Esophagus squamous epithelium (tissue), 5 donors: ENCODE measurements at places on chromosomes 7 and 10.

GRCh38 chr10:12387561-12388210 is 38.3 kb downstream of the CAMK1D start:
- no peak for DNase-seq

DNA sequence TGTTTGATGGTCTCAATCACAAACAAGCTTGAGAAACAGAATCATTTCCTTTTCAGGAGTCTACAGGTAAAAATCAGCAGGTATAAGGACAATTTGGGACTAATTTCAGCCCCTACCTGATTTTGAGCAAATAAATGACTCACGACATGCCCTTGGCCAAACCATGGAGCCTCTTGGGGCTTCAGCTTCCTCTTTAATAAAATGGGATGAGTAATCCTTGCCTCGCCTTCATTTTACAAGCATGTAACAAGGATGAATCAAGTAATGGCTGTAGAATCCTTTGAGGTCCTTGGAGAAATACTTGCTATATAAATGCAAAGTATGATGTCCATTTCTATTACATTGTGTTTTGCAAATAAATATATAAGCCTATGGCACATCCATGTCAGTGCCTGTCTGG is 212.8 kb upstream of the PODXL start:
- DNase-seq = no peak

DNA sequence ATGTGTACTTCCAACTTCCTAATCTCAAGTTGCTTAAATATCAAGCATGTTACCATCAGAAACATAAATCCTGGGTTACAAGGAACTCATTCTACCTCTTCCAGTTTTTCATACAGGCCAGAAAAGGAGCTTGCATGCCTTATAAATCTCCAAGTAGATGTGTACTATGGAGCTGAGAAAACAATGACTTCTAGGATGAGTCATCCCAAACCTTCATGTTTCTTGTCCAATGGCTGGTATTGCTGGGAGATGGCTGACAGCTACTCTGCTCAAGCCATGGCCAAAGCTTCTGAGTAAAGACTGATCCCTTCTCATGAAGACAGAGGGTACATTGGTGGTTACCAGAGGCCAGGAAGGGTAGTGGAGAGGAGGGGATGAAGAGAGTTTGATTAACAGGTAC is 8.6 kb downstream of the RAPGEF5 start:
- DNase-seq = no peak

DNA sequence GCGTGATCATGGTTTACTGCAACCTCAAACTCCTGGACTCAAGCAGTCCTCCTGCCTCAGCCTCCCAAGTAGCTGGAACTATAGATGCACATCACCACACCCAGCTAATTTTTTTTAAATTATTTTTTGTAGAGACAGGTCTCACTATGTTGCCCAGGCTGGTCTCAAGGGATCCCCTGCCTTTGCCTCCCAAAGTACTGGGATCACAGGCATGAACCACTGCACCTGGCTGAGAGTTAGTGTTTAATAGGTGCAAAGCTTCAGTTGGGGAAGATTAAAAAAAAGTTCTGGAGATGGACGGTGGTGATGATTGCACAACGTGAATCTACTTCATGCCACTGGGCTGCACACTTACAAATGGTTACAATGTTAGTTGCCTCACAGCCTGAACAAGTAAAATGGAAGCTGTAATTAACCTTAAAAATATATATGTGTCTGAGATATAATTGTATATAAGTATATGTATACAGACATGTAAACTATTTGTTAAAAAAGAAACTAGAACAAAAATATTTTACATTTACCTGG is 106.4 kb upstream of the ZNF438 start:
- no peak for DNase-seq

DNA sequence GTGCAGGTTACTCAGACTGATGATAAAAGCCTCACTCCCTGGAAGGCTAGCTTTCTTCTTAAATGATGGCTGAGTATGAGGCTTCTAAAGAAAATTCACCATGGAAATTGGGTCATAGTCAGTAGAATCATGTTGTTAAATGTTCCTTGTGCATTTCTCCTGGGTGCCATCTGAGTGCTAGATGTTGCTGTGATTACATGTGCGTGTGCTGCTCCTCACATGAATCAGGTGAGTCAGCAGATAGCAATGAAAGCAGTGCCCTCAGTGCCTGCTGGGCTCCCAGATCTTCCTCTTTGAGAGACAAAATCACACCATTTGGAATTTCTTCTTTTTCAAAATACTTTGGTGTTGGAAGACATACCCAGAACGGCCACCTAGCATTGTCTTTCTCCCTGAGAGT is 331.7 kb downstream of the XPNPEP1 start:
- DNase-seq = no peak

DNA sequence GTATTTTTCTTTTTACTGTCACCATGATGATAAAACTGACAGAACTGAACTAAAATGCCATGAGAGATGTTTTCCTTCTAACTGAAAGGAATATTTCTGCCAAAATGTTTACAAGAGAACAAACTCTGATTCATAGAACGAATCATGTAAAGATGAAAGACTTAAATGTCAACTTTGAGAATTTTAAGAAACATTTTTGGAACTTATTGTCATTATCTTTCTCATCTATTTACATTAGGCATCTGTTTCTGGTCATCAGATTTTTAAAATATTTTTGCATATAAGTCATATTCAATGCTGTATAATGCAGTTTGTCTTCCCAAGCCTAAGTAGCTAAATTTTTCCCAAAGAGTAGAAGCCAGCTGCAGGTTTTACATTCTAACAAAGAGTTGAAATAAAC is 358.5 kb downstream of the TFEC start:
- no peak for DNase-seq

- DNase-seq = no peak
These were observed 123.6 kb upstream of the PPP2R2D start for GRCh38 chr10:131777162-131777561.

- no peak for DNase-seq
These were observed 197.3 kb downstream of the PPP1R9A start for GRCh38 chr7:95104739-95105138.

- DNase-seq = no peak
These were observed 259.7 kb downstream of the AHR start for GRCh38 chr7:17558135-17558534.

DNA sequence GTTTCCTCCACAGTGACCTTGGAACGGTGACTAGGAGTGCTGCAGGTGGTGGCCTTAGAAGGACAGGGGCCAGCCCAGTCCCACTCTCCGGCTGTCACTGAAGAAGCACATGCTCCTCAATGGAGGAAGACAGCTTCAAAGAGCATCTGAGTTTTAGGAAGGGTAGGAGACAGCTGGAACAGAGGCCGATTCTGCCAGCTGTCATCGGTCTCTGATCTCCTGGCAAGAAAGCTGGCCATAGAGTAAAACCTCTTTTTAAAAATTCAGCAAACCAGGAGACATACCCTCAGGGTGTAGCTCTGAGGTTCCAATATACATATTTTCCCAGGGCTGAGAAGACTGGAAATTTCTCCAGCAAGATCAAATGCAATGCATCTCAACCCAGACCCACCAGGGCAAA is 55.9 kb downstream of the KCNMA1 start:
- no peak for DNase-seq

- DNase-seq = no peak
These were observed 29.1 kb downstream of the CBLL1 start for GRCh38 chr7:107773027-107773426.

- no peak for DNase-seq
These were observed 458.3 kb downstream of the PTPRN2 start for GRCh38 chr7:158129037-158130022.

GRCh38 chr7:106064771-106065574 is 47.1 kb downstream of the SYPL1 start:
- DNase-seq = no peak

DNA sequence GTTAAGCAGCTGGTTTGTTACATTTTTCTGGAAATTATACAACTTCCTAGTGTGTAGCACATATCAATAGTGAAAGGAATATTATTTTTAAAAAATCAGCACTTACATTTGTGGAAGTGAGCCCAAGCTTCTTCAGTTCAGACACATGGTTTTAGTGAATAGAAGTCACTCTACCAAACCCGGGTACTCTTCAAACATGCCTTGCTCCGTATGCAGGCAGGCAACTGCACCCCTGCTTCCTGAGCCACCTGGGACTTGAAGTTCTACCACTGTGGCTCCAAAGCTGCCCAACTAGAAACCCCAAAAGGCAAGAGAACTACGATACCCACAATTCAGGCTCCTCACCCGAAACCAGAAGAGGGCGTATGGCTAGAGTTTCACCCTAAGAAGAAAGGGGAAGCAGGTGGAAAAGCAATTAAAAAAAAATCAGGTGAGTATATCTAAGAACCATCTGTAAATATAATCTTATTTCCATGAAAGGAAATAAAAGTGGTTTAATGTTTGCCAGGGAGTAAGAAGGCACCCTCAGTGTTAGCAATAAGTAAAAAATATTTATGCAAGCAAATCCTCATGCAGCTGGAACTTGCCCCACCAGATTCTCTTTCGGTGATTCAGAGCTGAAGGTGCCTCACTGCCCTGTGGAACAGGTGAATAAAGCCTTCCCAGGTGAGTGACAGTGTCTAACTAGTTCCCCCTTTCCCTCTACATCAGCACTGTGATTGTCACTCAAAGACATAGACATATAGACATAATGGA is at the start of gene MACC1:
Gene MACC1 (minus strand): TSS at position 192 of the 756 bp plus-strand sequence. CDS start 55,522 bp downstream, outside the sequence.
- DNase-seq = peak; percentile 30

- DNase-seq = no peak
These were observed 39.4 kb downstream of the APBB1IP start for GRCh38 chr10:26477501-26477900.
